ENCODE measurements at places on chromosomes 7 and 10.

GRCh38 chr7:55567571-55567970 is 4.7 kb downstream of the VOPP1 start:
- H3K27me3 ChIP-seq: no peaks in the 10 kb centered on the region
- DNase-seq: no peak
- peaks cover 58% of the 10 kb centered on the region for H3K4me1 ChIP-seq

DNA sequence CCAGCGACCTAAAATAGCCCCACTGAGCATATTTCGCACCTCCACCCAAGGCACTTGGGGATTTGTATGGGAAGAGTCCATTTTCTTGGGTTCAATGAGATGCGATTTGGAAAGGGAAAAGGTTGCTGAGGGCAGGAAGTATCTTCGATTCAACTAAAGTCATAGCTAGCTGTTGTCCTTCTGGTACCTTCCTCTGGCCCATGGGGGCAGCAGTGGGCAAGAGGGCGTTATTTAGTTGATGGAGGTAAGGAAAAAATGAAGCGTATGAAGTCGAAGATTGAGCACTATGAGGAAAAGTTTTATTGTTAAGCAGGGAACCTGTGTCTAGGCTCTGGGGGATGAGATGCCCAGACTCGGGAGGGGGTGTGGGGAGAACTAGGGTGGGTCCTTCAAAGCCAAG is 135.4 kb downstream of the EVX1 start:
- no peaks in the 10 kb centered on the region for H3K4me1 ChIP-seq
- H3K4me3 ChIP-seq: no peak overlapping the region
- no peak overlapping the region for H3K27ac ChIP-seq
- peaks cover 56% of the 10 kb centered on the region for H3K27me3 ChIP-seq

GRCh38 chr10:119834188-119834587 is 38.5 kb downstream of the MCMBP start:
- no peak for DNase-seq
- H3K4me3 ChIP-seq: no peak overlapping the region
- peaks cover 98% of the 10 kb centered on the region for H3K36me3 ChIP-seq
- no peaks in the 10 kb centered on the region for H3K4me1 ChIP-seq

DNA sequence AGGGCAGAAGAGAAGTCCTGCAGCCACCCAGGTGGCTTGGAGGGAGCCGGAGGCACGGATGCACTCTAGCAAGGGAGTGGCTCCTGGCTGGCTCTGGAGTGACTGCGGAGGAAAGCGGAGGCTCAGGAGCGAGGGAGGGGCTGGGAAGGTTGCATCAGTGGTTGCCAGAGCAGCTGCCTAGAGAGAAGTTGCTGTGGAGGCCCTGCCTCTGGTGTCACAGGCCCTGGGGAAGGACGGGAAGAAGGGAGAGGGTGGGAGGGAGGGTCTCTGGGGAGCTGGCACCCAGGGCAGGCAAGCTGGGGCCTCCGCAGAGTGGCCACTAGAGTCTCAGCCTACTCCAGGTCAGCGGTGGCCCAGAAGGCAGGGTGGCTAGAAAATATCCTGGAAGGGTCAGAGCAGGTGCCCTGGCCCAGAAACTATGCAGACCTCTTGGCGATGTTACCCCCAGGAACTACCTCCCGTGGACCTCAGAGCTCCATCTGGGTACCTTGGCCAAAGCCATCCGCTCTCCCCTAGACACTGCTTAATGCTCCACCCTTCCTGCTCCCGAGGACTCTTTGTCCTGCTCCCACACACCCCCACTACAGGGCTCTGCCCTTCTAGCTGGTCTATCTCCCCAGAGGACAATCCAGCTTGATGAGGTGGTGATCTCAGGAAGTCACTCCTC is 164.3 kb downstream of the NRF1 start:
- H3K27me3 ChIP-seq: peaks cover 97% of the 10 kb centered on the region
- no peak for DNase-seq
- peaks cover 27% of the 10 kb centered on the region for H3K4me1 ChIP-seq
- no peak overlapping the region for H3K4me3 ChIP-seq

- H3K27me3 ChIP-seq: peaks cover 88% of the 10 kb centered on the region
- H3K27ac ChIP-seq: no peak overlapping the region
- peaks cover 20% of the 10 kb centered on the region for H3K4me1 ChIP-seq
- no peaks in the 10 kb centered on the region for H3K36me3 ChIP-seq
- peak overlapping the region; percentile 68 for H3K4me3 ChIP-seq
- no peak for DNase-seq
These were observed 1.3 kb upstream of the RET start for GRCh38 chr10:43075612-43076003.

DNA sequence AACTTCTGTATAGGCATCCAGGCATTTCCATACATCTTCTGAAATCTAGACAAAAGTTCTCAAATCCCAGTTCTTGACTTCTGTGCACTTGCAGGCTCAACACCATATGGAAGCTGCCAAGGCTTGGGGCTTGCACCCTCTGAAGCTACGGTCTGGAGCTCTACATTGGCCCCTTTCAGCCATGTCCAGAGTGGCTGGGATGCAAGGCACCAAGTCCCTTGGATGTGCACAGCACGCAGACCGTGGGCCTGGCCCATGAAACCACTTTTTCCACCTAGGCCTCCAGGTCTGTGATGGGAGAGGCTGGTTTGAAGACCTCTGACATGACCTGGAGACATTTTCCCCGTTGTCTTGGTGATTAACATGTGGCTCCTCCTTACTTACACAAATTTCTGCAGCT is 1645.1 kb downstream of the REEP3 start:
- H3K27ac ChIP-seq: no peak overlapping the region
- H3K36me3 ChIP-seq: no peaks in the 10 kb centered on the region
- H3K27me3 ChIP-seq: no peaks in the 10 kb centered on the region
- DNase-seq: no peak
- H3K4me3 ChIP-seq: no peak overlapping the region
- H3K4me1 ChIP-seq: no peaks in the 10 kb centered on the region

DNA sequence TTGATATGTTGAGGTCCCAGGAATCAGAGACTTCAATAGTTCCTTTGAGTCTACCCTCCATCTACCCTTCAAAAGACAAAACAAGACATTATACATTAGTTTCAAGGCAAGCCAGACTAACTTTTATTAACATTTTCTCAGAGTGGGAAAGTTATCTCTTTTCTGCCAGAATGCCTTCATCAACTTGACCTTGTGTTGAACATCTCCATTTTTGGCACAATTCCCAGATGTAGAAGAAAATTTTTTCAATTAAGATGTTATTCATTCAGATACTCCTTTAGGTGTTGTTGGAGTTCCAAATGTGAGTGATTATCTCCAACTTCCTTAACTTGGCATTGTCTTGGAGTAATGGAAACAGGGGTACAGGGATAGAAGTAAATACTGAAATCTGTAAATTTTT is 59.1 kb downstream of the NRF1 start:
- H3K27me3 ChIP-seq: no peaks in the 10 kb centered on the region
- H3K36me3 ChIP-seq: peaks cover 42% of the 10 kb centered on the region
- H3K4me3 ChIP-seq: no peak overlapping the region
- peaks cover 9% of the 10 kb centered on the region for H3K4me1 ChIP-seq
- no peak for DNase-seq

- no peak overlapping the region for H3K27ac ChIP-seq
- H3K4me1 ChIP-seq: no peaks in the 10 kb centered on the region
- no peak overlapping the region for H3K4me3 ChIP-seq
- DNase-seq: no peak
- peaks cover 57% of the 10 kb centered on the region for H3K27me3 ChIP-seq
These were observed 24.0 kb upstream of the HABP2 start for GRCh38 chr10:113528876-113529275.

DNA sequence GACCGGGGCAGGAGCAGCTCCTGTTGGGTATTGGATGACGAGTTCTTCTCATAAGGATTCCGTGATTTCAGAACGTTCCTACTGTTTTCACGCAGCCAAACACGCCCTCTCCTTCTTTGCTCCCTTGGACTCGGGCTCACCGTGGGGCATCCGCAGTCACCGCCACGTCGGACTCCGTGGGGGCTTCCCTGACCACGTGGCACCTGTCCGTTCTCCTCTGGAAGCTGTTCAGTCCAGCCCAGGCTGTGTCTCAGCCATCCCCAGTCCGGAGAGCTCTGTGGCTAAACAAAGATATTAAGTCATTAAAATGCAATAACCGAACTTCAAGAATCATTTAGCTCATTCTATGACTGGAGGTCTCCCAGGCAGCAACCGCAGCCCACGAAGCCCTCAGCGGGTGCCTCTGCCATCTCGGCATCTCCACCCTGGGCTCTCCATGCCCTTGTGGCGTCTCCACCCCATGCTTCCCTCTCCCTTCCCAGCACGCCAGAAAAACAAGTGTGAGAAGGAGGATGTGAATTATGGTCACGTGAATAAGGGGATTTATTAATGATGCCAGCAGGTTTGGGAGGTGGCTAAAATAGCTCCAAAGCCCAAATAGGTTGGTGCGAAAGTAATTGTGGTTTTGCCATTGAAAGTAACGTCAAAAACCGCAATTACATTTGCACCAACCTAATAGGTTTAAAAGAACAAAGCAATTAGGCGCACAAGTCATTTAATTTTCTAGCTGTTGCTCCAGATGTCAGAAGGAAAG is 224.6 kb upstream of the PPP2R2D start:
- no peak overlapping the region for H3K27ac ChIP-seq
- H3K4me1 ChIP-seq: no peaks in the 10 kb centered on the region
- H3K4me3 ChIP-seq: no peak overlapping the region
- H3K36me3 ChIP-seq: no peaks in the 10 kb centered on the region
- DNase-seq: no peak
- peaks cover 50% of the 10 kb centered on the region for H3K27me3 ChIP-seq

GRCh38 chr7:156764016-156764669 is 123.6 kb downstream of the RNF32 start:
- no peaks in the 10 kb centered on the region for H3K4me1 ChIP-seq
- H3K36me3 ChIP-seq: peaks cover 17% of the 10 kb centered on the region
- no peak overlapping the region for H3K4me3 ChIP-seq
- peak; percentile 56 for DNase-seq
- H3K27me3 ChIP-seq: no peaks in the 10 kb centered on the region

DNA sequence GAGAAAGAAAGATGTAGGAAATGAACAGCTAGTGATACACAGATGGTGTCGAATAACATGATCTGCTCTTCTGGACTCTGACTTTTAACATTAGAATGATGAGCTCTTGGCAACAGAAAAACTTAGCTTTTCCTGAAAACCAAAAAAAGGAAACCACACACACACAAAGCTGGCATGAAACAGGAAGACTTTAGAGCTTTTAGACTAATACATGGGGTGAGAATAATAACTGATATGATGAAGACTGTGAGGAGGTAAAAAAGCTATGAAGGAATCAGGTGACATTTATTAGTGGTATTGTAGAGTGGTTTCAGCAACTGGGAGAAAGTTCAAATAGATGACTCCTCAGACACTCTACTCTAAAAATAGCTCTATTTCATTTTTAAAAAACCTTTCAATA is 491.9 kb downstream of the PARD3 start:
- H3K27me3 ChIP-seq: no peaks in the 10 kb centered on the region
- no peak for DNase-seq
- no peaks in the 10 kb centered on the region for H3K36me3 ChIP-seq
- peaks cover 18% of the 10 kb centered on the region for H3K4me1 ChIP-seq
- H3K27ac ChIP-seq: no peak overlapping the region

GRCh38 chr10:53009961-53010907 is 237.7 kb upstream of the MBL2 start:
- no peak for DNase-seq
- no peaks in the 10 kb centered on the region for H3K27me3 ChIP-seq
- H3K4me1 ChIP-seq: no peaks in the 10 kb centered on the region
- no peak overlapping the region for H3K4me3 ChIP-seq

DNA sequence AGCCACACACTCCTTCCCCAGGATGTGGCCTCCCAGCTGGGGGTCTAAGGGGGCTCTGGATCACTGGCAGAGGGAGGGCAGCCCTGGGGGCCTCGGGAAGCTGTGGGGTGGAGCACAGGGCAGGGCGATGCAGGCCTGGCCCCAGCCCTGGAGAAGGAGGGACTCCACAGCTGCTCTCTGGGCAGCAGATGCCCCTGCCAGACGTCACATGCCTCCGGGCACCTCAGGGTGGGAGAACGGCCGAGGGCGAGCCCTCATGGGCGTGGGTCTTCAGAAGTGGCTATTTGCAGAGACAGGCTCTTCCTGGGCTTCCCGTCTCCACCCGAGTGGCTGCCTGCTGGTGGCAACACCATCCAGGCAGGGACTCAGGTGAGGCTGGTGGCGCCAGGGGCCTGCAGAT is 16.0 kb upstream of the ADGRA1 start:
- no peak overlapping the region for H3K27ac ChIP-seq
- no peak for DNase-seq
- H3K4me3 ChIP-seq: no peak overlapping the region
- no peaks in the 10 kb centered on the region for H3K4me1 ChIP-seq
- H3K27me3 ChIP-seq: peaks cover 91% of the 10 kb centered on the region

DNA sequence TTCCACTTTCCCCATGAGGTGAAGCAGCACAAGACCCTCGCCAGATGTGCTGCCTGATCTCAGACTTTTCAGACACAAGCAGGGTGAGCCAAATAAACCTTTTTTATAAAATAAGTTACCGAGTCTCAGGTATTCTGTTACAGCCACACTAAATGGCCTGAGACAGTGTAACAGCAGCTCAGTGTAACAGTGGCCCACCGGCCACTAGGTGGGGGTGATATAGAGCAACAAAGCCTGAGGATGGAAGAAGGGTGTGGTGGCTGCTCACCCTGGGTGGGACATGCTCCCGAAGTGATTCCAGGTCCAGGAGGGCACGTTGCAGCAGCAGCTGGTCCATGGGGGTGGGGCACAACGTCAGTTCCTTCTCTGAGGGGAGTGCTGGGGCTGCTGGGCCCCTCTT is 44.6 kb downstream of the BMS1 start:
- DNase-seq: no peak
- H3K4me1 ChIP-seq: peaks cover 37% of the 10 kb centered on the region
- H3K4me3 ChIP-seq: no peak overlapping the region
- peaks cover 54% of the 10 kb centered on the region for H3K36me3 ChIP-seq

GRCh38 chr7:142838461-142839213 is 16.2 kb upstream of the EPHB6 start:
- no peak for DNase-seq
- peaks cover 5% of the 10 kb centered on the region for H3K27me3 ChIP-seq
- no peaks in the 10 kb centered on the region for H3K4me1 ChIP-seq
- no peak overlapping the region for H3K4me3 ChIP-seq

DNA sequence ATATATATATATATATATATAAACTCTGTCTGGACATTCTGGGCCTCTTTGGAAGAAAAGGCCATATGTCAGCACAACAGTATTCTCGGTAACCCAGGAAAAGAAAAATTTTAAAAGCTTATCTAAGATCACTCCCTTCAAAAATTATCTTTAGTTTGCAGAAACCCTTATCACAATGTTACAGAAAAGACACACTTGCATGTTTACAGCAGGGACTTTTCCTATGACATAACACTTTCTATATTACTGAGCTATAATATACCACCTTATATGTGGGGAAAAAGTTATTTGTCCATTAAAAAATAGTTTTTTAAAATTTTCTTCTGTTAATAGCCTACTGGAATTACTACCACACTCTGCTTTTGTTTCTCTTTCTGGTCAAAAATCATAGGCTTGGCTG is 25.4 kb downstream of the ANKRD61 start:
- peaks cover 30% of the 10 kb centered on the region for H3K36me3 ChIP-seq
- no peaks in the 10 kb centered on the region for H3K27me3 ChIP-seq
- H3K4me3 ChIP-seq: no peak overlapping the region
